GM23248 (cell line): ENCODE measurements at places on chromosomes 1 and 21.
A peak's percentile ranks its signal among the peaks of the same experiment; 100 is the strongest.

DNA sequence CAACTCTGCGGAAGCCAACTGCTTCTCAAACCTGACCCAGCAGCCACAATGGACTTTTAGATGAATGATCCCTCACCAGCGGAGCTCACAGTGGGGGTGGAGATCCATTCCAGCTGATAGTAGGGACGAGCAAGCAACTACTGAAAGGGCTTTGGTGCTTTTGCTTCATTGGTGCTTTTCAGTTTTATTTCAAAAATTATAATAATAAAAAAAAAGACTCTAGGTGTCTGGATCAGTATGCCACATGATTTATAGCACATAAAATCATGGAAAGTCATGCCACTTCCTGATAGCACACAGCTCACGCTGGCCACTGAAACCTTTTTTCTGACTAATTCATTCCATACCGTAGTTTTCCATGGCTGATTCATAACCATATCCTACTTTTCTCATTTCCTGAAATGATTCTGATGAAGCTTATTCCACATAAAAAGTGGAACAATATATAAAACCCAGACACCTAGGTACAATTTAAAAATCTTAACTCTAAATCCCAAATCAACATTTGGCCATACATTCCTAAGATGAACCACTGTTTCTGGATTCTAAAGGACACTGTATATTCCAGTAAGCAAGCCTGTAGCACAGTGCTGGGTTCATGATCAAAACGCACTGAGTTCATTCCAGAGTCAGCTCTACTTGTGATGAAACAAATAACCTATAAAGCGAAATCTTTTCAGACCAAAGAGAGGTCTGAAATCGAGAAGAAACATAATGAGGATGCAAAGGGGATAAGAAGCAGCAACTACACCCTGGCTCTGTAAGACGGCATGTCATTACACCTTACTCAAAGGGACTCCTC lies 41.3 kb upstream of the KCNE1 start:
- no peaks in the 10 kb centered on the region for H3K36me3 ChIP-seq
- peaks cover 28% of the 10 kb centered on the region for H3K4me1 ChIP-seq
- peak; percentile 88 for DNase-seq
- no peaks in the 10 kb centered on the region for H3K27me3 ChIP-seq

DNA sequence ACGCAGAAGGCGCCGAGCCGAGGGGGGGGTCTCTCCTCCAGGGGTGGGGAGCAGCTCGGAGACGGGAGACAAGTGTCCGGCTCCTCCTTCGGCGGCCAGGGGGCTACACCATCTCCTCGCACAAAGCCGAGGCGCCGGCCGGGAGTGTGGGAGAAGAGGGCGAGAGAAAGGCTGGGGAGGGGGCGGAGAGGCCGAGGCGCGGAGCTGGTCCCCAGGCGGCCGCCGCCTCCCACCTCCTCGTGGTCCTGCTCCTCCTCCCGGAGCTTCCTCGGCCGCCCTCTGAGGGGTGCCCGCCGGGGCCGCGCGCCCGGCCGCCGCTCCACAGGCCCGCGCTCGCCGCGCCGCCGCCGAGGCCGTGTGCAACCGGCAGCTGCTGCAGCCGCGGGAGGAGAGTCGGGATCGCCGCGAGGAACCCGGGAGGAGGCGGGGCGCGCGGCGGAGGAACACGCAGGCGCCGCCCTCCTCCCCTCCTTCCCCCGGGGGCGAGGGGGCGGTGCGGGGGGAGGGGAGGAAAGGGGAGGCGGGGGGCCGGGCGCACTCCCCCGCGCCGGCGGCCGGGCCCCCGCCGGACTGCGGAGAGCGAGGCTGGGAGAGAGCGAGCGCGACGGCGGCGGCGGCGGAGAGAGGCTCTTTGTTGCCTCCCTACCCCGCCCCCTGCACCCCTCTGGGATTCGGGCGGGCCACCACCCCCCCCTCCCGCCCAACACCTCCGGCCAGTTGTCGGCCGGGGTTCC lies at the start of gene ENAH:
Gene ENAH, minus strand, starts transcription at position 395 of the 734 bp plus-strand sequence. CDS start 433 bp downstream, outside the sequence.
- H3K27me3 ChIP-seq = no peaks in the 10 kb centered on the region
- DNase-seq = peak; percentile 93
- H3K4me3 ChIP-seq = peak within 1 kb of the TSS; percentile 97
- peaks cover 65% of the 10 kb centered on the region for H3K4me1 ChIP-seq

DNA sequence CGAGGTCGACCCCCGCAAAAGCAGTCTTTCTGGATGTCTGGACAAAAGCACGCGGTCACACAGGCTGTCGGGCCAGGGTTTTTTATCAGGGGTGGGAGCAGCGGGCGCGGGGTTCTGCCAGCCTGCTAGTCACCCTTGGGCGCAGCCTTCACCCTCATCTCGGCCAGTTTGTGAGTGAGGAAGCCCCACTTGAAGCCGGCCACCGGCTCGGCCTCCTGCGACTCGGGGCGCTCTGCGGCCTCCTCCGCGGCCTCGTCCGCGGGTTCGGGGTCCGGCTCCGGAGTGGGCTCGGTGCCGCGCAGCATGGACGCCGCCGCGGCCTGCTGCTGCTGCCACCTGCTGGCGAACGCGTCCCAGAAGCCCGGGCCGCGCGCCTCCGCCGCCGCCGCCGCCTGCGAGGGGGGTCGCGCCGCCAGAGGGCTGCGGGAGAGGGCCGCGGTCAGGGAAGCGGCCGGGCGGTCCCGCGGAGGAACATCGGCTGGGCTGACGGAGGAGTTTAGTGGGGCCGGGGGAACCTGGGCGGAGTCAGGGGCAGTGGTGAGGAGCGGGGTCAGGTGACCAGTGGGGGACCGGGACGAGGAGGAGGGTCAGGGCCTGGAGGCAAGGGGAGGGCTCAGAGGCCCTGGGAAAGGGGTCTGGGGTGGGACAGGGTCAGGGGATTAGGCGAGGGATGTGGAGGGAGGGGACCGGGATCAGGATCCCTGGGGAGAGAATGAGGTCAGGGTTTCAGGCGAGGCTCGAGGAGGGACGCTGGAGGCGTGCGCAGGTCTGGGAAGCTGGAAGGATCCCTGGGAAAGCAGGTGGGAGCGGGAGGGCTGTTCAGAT lies 4.5 kb downstream of the C1orf232 start:
- peaks cover 16% of the 10 kb centered on the region for H3K27me3 ChIP-seq
- H3K27ac ChIP-seq = no peak overlapping the region
- no peaks in the 10 kb centered on the region for H3K36me3 ChIP-seq
- H3K4me3 ChIP-seq = peak overlapping the region; percentile 65

GRCh38 chr1:30724175-30724574 lies 790 bp upstream of the MATN1 start:
- H3K4me3 ChIP-seq = no peak overlapping the region
- DNase-seq = no peak
- H3K27ac ChIP-seq = no peak overlapping the region
- no peaks in the 10 kb centered on the region for H3K36me3 ChIP-seq
- no peaks in the 10 kb centered on the region for H3K4me1 ChIP-seq

GRCh38 chr1:212607206-212607912 lies 1.2 kb upstream of the ATF3 start:
- H3K27me3 ChIP-seq = peaks cover 57% of the 10 kb centered on the region
- peaks cover 5% of the 10 kb centered on the region; the same call in 1 of the 2 replicates for H3K4me1 ChIP-seq
- no peak for DNase-seq
- H3K4me3 ChIP-seq = peak overlapping the region; percentile 78

DNA sequence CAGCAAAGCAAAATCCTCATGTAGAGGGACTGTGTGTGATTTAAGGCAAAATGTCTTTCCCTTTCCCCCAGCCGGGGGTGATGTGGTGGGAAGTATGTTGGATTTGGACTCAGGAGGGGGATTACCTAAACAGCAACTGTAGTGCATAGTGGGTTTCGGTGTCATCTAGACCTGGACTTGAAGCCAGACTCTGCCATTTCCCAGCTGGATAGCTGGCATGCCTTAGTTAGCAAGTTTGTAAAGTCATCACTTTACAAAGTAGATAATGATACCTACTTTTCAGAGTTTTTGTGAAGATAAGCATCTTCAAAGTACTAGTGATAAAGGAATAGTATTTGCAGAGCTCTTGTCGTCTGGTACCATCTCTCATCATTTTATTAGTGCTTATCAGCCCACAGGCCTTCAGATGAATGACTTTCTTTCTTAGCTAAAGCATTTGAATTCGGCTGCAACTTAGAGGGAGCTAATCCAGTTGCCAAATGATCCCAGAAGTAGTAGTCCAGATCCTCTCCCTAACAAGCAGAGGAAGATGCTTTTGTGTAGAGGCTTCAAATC lies 56.2 kb upstream of the ROR1 start:
- peaks cover 21% of the 10 kb centered on the region for H3K4me1 ChIP-seq
- H3K27ac ChIP-seq = no peak overlapping the region
- H3K36me3 ChIP-seq = no peaks in the 10 kb centered on the region
- H3K27me3 ChIP-seq = no peaks in the 10 kb centered on the region

DNA sequence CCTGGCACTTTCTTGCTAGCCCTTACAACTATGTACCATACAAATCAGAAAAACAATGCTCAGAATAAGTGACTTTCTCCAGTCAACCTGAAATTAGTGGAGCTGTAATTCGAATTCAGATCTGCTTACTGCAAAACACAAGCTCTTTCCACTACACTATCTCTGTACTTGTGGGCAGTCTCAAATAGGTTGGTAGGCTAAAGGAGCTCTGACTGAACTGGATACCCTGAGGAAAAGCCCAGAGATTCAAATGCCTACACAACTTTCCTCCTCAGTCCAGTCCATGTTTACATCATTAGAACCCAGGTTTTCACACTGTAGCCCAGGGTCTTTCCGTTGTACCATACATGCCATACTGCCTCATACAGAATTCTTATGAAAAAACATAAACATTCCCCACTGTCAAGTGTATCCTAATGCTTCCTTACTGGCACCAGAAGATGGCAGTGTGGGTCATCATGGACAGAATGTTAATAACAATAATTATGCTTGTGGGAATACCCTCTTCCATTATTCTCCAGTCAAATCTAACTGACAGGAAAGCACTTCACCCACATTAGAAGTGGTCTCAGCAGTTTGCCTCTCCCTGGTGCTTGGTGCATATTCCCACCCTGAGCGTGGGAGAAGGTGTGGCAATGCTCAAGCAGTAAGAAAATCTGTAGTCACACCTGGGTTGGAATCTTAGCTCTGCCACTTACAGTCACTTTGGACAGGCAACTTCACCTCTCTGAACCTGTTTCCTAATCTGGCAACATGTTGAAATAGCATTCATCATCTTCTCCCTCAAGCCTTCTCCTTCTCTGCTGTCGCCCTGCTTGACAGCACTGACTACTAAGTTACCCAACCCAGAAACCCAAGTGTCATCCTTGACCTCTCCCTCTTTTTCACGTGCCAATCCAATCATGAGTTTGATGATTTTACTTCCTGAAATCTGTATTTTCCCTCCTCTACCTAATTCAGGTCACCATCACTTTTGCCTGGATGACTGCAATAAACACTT lies 14.4 kb upstream of the ZFYVE9 start:
- H3K4me1 ChIP-seq = no peaks in the 10 kb centered on the region
- no peaks in the 10 kb centered on the region for H3K36me3 ChIP-seq
- H3K4me3 ChIP-seq = no peak overlapping the region
- H3K27ac ChIP-seq = no peak overlapping the region
- DNase-seq = peak; percentile 71
- no peaks in the 10 kb centered on the region for H3K27me3 ChIP-seq

GRCh38 chr21:28633839-28634555 lies 358.7 kb downstream of the LTN1 start:
- peak; percentile 93 for DNase-seq
- H3K36me3 ChIP-seq = no peaks in the 10 kb centered on the region
- H3K4me1 ChIP-seq = peaks cover 71% of the 10 kb centered on the region
- peak overlapping the region; percentile 85 for H3K27ac ChIP-seq
- no peaks in the 10 kb centered on the region for H3K27me3 ChIP-seq
- no peak overlapping the region for H3K4me3 ChIP-seq

GRCh38 chr1:247274605-247275256 lies 18.9 kb downstream of the VN1R5 start:
- no peak for DNase-seq
- no peak overlapping the region for H3K27ac ChIP-seq
- no peaks in the 10 kb centered on the region for H3K36me3 ChIP-seq
- no peak overlapping the region for H3K4me3 ChIP-seq
- no peaks in the 10 kb centered on the region for H3K27me3 ChIP-seq

- DNase-seq = peak; percentile 36
- no peak overlapping the region for H3K27ac ChIP-seq
- H3K4me1 ChIP-seq = no peaks in the 10 kb centered on the region
- no peak overlapping the region for H3K4me3 ChIP-seq
- H3K36me3 ChIP-seq = no peaks in the 10 kb centered on the region
These were observed 39.4 kb downstream of the ZP4 start for GRCh38 chr1:237851210-237851845.

- H3K27ac ChIP-seq = peak overlapping the region; percentile 23
- no peaks in the 10 kb centered on the region for H3K27me3 ChIP-seq
- no peaks in the 10 kb centered on the region for H3K36me3 ChIP-seq
- peaks cover 29% of the 10 kb centered on the region for H3K4me1 ChIP-seq
These were observed 134.9 kb upstream of the B3GALT2 start for GRCh38 chr1:193321242-193321840.

GRCh38 chr1:205199090-205199930 lies 12.2 kb downstream of the DSTYK start:
- H3K27ac ChIP-seq = peak overlapping the region; percentile 72
- no peaks in the 10 kb centered on the region for H3K27me3 ChIP-seq
- no peaks in the 10 kb centered on the region for H3K36me3 ChIP-seq
- peaks cover 22% of the 10 kb centered on the region for H3K4me1 ChIP-seq
- no peak overlapping the region for H3K4me3 ChIP-seq
- peak; percentile 69 for DNase-seq

DNA sequence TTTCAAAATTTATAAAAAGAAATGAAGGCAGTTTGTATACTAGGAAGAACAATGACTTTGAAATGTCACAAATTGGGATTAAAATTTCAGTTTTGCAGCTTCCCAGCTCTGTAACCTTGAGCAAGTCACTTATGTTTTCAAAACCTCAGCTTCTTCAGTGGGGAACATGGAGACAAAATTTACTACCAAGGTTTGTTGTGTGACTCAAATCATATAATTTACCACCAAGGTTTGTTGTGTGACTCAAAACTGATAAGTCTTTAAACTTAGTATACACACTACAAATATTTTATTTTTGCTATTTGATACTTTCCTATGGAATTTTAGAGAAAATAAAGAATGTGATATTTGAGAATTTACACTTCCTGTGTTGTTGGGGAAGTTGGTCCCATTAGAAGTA lies 219.9 kb downstream of the KCTD3 start:
- no peaks in the 10 kb centered on the region for H3K27me3 ChIP-seq
- DNase-seq = no peak
- H3K27ac ChIP-seq = no peak overlapping the region
- no peaks in the 10 kb centered on the region for H3K36me3 ChIP-seq
- H3K4me1 ChIP-seq = peaks cover 9% of the 10 kb centered on the region
- H3K4me3 ChIP-seq = no peak overlapping the region

DNA sequence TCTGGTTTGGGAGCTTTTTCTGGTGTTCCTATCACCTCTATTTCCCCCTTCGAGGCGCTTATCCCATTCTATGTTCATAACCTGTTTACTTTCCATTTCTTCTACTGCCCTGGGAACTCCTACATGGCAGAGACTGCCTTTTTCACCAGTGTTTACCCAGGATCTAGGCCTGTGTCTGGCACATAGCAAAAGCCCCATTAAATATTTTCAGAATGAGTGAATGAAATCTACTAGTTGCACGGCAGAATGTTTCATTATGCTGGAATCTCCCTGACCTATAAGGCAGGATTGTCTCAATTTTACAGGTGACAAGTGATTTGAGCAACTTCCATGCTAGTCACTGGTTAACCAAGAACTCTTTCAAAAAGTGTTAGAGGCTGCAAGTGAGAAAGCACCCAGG lies 70.1 kb downstream of the PGM1 start:
- H3K27me3 ChIP-seq = no peaks in the 10 kb centered on the region
- DNase-seq = peak; percentile 73
- H3K4me1 ChIP-seq = peaks cover 30% of the 10 kb centered on the region
